ENCODE measurements at places on chromosomes 11 and 22.
A peak's percentile ranks its signal among the peaks of the same experiment; 100 is the strongest.

GRCh38 chr11:19474211-19474610, 233.5 kb upstream of the E2F8 start:
- DNase-seq = no peak

DNA sequence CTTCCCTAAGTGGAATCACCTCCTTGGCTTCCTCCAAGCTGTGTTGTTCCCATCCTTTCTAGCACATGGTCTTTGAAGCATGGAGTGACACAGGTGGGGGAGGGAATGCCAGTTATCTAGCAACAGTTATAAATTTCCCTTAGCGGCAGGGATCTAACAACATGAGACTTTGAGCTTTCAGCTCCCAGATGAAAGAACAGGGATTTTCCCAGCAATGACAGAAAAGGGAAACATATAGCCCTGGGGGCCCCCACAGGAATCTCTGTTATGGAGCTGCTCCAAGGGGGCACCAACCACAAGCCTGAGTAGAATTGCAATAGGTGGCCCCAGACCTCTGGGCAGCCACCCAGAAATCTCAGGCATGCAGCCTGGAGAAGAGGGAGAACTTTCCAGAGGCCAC, 163.0 kb downstream of the GRIK4 start:
- no peak for DNase-seq

DNA sequence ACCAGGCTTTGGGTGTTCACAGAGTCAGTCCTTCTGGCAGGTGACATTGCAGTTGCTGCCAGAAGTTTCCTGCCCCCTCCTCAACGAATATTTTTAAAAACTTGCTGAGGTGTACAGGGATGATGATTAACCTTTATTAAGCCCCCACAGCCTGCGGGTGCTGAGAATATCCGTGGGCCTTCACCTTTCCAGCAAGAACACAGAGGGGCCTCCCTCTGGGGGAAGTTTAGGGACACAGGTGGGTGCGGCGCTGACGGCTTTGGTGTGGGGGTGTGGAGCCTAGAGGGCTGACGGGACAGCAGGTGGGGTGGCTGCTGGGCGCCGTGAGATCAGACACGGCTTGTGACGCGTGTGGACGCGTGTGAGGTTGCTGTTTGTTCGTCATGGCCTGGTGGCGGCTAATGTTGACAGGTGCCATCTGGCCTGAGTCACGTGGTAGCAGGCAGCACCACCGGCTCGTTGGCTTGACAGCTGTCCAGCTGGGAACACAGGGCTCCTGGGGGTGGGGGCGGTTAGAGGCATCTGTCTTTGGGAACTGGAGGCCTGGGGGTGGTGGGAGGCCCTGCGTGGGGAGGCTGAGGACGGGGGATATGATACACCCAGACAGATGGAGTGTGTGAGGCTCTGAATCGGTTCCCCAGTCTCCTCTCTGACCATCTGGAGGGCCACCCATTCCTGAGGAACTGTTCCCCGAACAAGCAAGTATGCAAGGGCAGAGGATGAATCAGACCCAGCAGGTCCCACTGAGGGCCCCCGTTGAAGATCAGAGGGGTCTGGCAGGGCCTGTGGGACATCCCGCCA, 12.5 kb upstream of the LRRC10B start:
- no peak for DNase-seq

DNA sequence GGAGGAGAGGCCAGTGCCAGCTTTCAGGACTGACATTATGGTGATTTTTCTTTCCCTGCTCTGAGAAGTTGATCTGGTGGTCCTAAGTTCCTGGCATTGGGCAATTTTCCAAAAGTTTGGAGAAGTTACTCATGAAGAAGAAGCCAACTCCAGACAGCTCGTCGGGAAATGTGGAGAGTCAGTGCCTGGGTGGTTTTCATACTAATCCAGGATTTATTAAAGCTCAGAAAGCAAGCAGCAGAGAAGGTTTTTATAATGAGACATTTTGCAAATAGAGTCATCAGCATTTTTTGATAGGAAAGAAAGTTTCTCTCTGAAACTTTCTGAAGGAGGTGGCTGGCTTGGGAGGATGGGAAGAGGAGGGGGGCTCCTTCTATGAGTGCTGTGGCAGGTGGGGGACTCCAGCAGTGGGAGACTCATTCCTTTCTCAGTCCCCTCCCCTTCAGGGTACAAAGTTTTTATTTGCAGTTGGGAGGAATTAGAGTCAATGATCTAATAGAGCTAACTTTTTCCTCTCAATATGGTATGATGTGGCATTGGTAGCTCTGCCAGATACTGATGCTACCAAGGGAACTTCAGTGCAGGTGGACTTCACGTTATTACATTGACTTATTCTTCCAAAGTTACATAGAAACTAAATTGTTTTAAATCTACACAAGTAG, 55.4 kb downstream of the LIF start:
- DNase-seq = no peak

- DNase-seq = no peak
Measured at GRCh38 chr22:50698546-50698945, 25.9 kb downstream of the SHANK3 start.

GRCh38 chr22:30027169-30027568, 53.1 kb upstream of the HORMAD2 start:
- no peak for DNase-seq

- DNase-seq = no peak
Measured at GRCh38 chr11:104073950-104074705, 37.7 kb downstream of the DDI1 start.

DNA sequence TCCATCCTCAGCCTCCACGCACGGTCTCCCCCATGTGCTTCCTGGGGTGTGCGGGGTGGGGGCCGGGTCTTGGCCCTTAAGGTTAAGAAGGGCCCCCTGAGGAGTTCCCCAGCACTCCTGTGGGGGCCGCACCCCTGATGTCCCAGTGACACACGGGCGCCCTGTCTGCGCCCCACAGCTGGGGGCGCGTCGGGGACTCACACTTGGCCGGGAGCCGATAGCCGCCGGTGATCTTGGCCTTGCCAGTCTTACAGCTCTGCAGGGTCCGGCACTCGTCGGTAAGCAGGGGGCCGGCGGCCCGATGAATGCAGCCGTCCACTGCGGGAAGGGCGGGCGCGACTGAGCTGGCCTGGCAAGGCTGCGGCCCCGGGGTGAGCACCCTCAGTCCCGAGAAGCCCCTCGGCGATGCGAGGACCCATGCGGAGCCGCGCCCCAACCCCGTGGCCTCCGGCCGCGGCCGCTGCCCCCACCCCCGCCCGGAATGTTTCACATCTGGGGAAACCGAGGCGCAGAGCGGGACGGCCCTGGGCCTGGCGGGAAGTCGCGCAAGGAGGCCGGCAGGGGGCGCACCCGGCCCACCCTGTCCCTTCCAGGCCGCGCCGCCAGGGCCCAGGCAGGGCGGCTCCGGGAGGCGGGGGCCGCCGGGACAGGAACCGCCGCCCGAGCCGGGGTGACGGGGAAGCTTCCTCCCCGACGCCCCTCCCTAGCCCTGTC, 13.9 kb downstream of the OTUB1 start:
- DNase-seq = peak; percentile 23

DNA sequence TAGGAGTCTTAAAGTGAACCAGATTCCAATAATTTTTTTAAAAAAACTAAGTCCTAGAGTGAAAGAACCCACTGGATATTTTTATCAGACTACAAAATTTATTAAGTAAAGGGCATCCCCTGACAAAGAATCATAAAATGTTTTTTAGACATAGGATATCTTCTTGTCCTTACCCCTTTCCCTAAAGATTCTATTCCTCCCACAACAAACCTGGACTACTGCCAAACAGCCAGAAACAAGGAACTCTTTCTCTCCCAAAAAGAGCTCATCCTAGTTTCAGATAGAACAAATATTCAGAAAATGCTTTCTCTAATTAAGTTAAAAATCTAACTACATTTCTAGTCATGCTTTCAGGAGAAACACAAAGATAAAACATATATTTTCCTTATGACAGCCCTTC, 327.1 kb downstream of the FAM181B start:
- DNase-seq = no peak

DNA sequence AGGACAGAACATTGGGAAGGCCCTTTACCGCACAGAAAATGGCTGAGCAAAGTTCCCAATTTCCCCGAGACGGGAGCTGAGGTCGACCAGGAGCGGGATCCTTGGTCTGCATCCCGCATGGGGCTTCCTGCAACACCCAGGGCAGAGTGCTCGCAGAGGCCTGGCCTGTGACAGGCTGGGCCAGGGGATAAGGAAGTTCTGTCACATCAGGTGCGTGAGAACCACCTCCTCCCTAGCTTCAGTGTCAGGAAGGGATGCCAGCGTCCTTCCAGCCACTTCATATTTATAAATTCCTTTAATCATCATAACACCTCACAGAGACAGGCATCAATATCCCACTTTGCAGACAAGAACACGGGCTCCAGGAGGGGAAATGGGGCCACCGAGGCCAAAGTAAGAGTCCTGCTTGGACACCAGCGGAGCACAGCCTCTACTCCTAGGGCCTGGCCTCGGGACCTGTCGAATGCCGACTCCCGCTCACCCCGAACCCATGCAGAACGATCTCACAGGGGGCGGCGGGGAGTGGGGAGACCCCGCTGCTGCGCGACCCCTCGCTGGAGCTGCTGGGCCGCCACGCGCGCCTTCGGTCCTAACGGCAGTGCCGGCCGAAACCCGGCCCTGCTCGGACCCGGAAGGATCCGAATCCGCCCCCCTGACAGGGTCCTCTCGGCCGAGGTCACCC, 532 bp downstream of the BET1L start:
- DNase-seq = no peak

DNA sequence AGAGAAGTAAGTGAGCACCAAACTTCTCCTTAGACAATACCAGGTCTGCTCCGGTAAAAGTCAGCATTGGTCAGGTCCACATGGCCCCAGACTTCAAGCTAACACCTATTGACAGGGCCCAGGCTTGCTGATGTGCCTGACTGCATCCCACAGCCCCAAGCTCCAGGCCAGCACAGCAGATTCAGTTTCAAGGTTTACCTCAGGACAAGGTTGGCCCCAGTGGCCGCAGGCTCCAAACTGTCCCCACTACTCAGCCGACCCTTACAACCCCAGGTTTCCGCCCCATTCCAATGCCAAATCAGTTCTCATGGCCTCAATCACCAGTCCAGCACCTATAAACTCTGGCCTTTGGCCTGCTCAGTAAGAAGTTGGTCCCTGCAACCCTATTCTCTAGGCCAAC, 39.4 kb downstream of the OR4C6 start:
- no peak for DNase-seq

- DNase-seq = no peak
Measured at GRCh38 chr22:30432520-30432919, 7.0 kb downstream of the MTFP1 start.

DNA sequence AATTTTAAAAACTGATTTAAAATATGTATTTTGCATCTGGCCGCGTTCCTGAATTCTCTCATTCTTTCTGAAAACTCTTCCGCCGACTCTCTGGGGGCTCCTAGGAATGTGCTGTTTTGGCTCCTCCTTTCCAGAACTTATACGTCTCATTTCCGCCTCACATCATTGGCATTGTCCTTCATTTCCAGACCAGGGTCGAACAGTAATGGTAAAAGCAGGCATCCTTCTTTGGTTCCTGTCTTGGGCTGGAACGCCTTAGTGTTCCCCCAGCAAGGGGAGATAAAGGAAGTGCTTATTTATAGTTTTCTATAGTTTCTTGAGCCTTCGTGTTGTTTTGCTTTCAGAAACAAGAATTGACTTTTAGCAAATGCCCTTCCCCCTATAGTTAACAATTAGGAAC, 10.9 kb upstream of the TNNT3 start:
- no peak for DNase-seq

DNA sequence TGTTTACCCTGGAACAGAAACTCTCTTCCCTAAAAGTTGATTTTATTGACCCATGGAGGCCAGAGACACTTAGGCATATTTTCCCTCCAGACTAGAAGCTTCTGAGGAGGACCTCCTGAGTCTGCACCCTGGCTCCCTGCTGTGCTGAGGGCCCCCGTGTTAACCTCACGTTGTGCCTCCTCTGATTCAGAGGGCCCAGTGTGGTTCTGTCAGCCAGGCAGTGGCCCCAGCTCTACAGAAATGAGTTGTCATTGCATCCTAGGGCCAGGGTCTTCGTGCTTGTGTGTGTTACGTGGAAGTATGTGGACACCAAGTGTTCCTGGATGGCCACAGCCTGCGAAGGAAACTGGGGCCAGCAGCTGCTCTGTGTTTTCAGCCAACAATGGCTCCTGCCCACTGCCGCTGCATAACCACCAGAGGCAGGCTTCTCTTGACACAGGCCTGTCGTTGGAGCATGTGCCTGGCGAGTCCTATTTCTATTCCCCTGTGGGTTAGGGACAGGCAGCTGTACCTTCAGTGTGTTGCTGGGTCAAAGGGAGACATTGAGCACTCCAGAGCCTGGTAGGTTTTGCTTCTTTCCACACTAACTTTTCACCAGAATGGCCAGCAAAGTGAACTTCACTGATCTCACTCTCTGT, 44.5 kb downstream of the MED15 start:
- DNase-seq = no peak

- no peak for DNase-seq
Measured at GRCh38 chr11:65858681-65859087, 704 bp upstream of the CFL1 start.

DNA sequence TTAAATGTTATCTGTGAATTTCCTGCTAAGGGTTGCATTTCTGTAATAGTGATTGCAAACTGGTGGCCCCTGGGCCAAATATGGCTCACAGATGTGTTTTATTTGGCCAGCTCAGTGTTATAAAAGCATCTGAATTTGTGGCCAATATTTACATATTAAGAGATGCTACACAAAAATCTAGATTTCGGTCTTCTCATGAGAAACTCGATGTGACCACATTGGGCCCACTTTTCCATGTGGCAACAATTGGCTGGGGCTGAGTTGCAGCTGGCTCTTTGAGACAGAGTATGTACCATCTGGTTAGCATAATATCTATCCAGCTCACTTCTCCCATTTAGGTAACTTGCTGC, 244.5 kb upstream of the POU2AF2 start:
- no peak for DNase-seq

- no peak for DNase-seq
Measured at GRCh38 chr11:10955616-10956015, 97.8 kb upstream of the ZBED5 start.

GRCh38 chr11:67056267-67057204, at the start of gene RHOD:
RHOD (plus strand) TSS chr11:67056847; CDS start chr11:67056903, 56 bp downstream.
- no peak for DNase-seq

DNA sequence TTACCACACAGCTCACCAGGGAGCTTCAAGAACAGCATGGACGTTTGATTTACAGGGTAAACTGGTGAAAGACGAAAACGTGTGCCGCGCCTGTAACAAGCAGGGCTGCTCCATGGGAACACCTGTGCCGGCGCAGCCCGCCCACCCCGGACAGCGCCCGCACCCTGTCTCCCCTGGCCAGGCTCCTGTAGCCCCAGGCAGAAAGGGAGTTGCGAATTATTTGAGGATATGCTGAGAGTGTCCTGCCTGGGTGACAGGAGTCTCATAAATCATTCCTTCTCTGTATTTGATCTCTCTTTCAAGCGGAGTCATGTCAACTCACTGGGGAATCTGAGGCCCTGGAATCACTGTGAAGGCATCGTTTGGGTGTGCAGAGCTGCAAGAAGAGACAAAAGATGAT, 804.3 kb downstream of the OPCML start:
- DNase-seq = no peak

DNA sequence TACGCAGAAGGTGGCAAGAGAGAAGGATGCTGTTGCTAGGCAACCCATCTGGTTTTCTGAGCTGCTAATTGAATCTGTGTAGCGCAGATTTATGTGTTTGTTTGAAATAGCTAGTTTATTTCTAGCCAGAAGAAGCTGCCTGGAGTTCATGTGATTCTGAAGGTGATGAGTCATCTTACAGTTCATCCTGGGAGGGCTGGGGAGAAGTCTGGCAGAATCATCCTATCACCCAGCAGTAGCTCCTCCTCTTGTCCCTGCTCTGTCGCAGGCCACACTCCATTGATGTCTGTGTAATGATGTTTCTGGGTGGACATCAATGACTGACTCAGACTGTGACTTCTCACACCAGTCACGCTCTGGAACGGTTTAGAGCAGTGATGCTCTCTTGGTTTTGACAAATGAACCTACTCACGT, 4.8 kb upstream of the FBXO7 start:
- no peak for DNase-seq

- DNase-seq = peak; percentile 87
Measured at GRCh38 chr11:120432056-120433018, 79.2 kb upstream of the GRIK4 start.

Measured in amniotic stem cell (primary cell).